ENCODE measurements at places on chromosomes 6 and 20. TPM values are rescaled to one million over a fixed set of nuclear protein-coding genes. Genes with fewer than 3 reads are reported as not detected.

Gene IL17F
- not detected for total RNA-seq

Gene LINC00237
- not detected for total RNA-seq

Gene B4GALT5
- total RNA-seq: 93.1 TPM

GRCh38 chr20:53570446-53571276 is 23.0 kb downstream of the ZNF217 start:
- no peak for DNase-seq

GRCh38 chr20:23570178-23570760 is 2.0 kb upstream of the CST9L start:
- no peak for DNase-seq

GRCh38 chr6:140049251-140049650 is 674.8 kb upstream of the CITED2 start:
- DNase-seq: no peak

DNA sequence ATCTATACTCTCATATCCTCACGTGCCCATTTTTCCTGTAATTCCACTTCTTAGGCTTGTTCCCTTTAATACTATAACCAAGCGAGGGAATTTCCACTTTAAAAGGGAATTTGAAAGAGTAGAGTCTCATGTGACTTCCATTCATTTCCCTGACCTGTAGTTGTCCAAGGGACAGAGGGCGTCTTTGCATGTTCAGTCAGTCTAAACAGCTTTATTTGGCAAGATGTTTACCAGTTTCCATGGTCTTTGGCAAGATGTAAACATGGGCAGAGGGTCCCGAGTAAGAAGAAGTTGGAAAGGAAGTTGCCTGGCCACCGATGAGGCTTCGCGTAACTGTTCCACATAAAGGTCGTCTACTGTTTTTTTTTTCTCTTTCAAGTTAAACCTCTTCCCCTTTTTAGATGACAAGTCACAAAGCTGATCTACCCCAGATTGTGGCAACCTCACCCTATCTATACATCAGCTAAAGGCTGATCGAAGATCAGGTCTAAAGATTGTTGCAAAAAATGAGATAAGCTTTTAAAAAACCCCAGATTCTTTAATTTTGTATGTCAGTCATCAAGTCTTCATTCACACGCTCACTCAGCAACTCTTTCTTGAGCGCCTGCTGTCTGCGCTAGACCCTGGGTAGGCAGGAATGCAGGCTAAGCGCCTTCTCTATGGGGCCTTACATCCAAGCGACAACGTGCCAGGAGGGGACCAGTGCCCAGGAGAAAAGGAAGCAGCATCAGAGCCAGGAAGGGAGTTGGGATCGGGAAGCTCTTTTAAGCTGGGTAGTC is 31.7 kb upstream of the CCR6 start:
- DNase-seq: no peak

DNA sequence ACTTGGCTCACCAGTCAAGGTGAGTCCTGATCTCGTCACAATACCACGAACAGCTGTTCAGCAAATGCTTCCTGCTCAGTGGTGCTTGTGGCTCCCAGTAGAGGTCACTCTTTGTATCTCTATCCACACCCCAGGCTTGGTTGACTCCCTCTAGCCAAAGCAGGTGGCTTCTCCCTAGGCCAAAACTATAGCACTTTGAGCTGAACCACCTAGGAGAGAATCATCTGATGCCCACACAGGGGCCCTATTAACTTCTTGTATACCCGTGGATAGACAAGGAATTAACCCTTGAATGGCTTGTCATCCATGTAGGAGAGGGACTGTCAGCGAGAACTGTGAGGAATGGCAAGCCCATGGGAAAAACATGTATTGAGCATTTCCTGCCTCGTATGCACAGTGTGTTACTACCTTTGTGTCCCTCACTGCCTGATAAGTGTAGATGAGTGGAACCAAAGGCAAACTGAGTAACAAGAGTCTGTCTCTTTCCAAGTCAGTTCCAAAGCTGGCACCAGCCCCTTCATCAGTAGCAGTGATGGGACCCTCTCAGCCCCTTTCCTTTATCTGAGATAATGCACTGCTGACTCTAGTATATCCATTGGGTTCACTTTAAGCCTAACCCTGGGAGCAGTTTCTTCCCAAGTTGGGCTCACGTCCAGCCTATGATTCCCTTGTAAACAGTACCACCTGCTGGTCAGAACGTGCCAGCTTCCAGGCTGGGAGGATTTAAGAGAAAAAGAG is 42.5 kb downstream of the EIF2S2 start:
- peak; percentile 61 for DNase-seq

DNA sequence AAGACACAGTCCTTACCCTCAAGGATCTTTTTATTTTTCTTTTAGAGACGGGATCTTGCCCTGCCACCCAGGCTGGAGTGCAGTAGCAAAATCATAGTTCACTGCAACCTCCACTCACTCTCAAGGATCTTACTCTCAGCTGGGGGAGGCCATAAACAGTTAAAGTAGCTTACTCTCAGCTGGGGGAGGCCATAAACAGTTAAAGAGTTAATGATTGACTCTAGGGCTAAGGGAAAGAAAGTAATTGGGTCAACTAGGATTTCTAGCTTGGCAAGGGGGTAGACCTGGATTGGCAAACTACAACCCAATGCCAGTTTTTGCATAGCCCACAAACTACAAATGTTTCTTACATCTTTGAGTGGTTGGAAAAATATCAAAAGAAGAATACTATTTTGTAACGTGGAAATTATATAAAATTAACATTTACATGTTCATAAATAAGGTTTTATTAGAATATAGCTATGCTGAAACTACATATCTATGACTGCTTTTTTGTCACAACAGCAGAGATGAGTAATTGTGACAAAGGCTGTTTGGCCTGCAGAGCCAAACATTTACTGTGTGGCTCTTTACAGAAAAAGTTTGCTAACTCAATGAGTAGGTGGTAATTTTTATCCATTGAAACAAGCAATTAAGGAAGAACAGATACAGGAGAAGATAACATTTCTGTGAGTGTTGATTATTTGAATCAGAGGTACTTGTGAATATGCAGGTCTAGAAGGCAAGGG is 46.4 kb downstream of the PTPRA start:
- DNase-seq: no peak

DNA sequence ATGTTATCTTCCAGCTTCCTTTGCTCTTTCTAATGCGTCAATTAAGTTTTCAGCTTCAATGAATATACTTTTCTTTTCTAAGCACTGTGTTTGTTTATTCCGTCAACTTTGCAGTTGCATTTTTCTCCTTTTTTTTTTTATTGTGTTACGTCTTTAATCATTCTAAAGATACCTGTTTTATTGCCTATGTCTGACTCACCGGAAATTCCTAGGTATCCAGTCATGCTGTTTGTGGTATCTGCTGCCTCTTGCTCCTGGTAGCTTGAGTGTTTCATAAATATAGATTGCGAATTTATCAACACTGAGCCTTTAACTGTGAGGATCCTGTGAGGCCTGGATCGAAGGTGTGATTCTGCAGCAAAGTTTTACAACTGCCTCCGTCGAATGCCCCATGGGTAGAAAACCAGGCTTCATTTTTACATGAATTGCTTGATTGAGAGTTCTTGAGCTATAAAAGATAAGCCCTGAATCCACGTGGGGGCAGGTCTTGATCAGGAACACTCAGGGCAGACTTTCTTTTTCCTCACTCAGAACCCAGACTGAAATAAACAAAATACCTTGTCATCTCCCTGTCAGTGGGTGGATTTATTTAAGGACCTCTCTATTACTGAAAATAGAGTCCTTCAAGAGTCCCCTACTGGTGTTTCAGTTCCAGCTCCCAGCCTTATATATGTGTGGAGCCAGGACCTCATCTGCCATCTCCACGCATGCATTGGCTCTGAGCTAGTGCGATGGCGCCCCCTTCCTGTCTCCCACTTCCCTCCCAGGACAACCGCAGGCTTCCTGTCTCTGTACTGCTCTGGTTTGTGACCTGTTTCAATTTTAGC is 60.1 kb upstream of the LRRC1 start:
- DNase-seq: no peak

DNA sequence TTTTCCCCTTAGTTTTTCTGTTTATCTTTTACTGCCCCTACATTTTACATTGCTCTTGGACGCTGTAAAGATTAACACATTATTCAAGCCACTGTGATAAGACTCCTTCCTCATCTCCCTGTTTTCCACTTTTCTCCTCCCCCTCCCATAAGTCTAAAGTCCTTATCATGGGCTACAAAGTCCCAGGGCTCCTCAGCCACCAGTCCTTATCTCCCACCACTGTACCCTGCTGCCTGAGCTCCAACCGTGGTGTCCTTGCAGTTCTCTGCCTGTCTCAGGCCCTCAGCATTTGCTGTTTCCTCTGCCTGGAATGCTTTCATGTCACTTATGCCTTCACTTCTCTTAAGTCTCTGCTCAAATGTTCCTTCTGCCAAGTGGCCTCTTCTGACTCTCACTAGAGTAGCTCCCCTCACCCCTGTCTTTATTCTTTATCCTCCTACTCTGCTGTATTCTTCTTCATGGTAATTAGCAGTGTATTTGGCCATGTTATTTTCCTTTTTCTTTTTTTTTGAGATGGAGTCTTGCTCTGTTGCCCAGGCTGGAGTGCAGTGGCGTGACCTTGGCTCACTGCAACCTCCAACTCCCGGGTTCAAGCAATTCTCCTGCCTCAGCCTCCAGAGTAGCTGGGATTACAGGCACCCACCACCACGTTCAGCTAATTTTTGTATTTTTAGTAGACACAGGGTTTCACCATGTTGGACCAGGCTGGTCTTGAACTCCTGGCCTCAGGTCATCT is 10.8 kb upstream of the LATS1 start:
- DNase-seq: no peak

GRCh38 chr6:134422426-134423231 is 104.7 kb upstream of the SGK1 start:
- DNase-seq: no peak

All from omental fat pad (tissue), 4 donors.